NCI-H460 (cell line): ENCODE measurements at places on chromosomes 3 and 15. TPM values are rescaled to one million over a fixed set of nuclear protein-coding genes. Genes with fewer than 3 reads are reported as not detected.
A peak's percentile ranks its signal among the peaks of the same experiment; 100 is the strongest.

DNA sequence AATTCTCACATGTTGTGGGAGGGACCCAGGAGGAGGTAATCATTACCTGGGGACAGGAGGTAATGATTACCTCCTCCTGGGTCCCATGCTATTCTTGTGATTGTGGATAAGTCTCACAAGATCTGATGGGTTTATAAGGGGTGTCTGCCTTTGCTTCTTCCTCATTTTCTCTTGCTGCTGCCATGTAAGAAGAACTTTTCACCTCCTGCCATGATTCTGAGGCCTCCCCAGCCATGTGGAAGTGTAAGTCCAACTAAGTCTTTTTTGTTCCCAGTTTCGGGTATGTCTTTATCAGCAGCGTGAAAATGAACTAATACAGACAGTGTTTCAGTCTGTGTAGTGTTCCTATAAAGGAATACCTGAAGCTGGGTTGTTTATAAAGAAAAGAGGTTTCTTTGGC lies 13.1 kb upstream of the KCTD6 start:
- no peak for DNase-seq

CPEB1 gene
- 1.6 and 2.2 TPM in 2 replicates for total RNA-seq

CD200R1 gene
- 0.09 TPM in 1 of 2 replicates, not detected in the other for total RNA-seq

GRCh38 chr3:158709666-158710083 lies 22.6 kb downstream of the RARRES1 start:
- no peak for DNase-seq

HYAL1 gene
- total RNA-seq, result 5.9 and 6.2 TPM in 2 replicates

DNA sequence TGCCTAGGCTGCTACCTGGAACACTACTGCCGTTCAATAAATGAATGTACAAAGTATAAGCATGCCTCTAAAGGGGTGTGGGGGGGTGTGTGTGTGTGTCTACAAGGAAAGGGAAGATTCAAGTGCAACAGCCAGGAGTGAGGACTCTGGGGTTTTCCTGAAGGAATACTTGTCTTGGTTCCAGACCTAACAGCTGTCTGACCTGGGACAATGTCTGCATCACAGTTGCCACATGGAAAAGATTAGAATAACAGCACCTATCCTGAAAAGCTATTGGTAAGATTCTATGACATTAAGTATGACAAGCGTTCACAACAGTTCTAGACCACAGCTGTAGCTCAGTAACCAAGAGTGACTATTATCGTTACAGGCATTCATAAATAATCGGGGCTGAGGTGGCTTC lies 345.2 kb downstream of the FOXP1 start:
- DNase-seq, result no peak

GRCh38 chr15:65612949-65613744 lies 2.2 kb upstream of the INTS14 start:
- no peak for DNase-seq

- no peak for DNase-seq
These were observed 46.7 kb downstream of the ALCAM start for GRCh38 chr3:105413343-105413887.

- no peak for DNase-seq
These were observed 487.5 kb upstream of the WNT5A start for GRCh38 chr3:55974421-55975165.

WNT5A gene
- total RNA-seq, result 12.0 and 12.7 TPM in 2 replicates

GRCh38 chr3:65671004-65671403 lies 367.7 kb downstream of the MAGI1 start:
- DNase-seq, result no peak

LRIG1 gene
- 5.8 and 8.9 TPM in 2 replicates for total RNA-seq

- DNase-seq, result peak; percentile 9
These were observed 203.5 kb upstream of the LINGO1 start for GRCh38 chr15:77836121-77836692.

- DNase-seq, result no peak
These were observed 8.5 kb downstream of the CDCP1 start for GRCh38 chr3:45137656-45138181.

GOLGA8S gene
- not detected in 2 replicates for total RNA-seq

PCOLCE2 gene
- 19.2 and 20.8 TPM in 2 replicates for total RNA-seq

- no peak for DNase-seq
These were observed 127.7 kb downstream of the SPATA16 start for GRCh38 chr3:173013219-173013832.

- peak; percentile 40 for DNase-seq
These were observed 52.8 kb downstream of the RGMA start for GRCh38 chr15:93035953-93036810.

- DNase-seq, result no peak
These were observed 1.2 kb downstream of the TBL1XR1 start for GRCh38 chr3:177196008-177196455.

SMAD3 gene
- total RNA-seq, result 8.0 and 12.3 TPM in 2 replicates

DNA sequence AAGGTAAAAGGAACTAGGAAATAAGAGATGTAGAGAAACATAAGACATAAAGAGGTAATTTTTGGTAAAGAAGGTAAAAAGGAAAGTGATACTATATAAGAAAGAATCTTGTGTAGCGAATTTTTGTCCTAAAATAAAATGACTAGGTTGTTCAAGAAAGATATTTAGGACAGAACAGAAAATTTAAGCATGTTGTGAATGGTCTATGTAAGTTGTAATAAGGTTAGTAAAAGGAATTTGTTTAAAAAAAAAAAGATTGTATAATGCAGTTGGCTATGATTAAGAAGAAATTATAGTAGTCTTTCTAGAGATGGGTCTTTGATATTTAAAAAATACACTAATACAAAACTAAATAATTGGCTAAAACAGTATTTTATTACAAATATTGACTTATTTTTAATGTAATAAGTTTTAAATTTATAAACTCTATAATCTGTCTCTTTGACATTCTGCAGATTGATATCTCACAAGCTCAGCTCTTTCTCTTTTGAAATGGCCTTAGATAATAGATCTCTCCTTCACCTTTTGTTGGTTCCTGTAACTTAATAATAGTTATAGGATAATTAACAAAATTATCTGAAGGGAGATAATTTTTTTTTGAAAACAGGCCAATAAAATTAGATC lies 3.7 kb upstream of the SLC41A3 start:
- no peak for DNase-seq

- DNase-seq, result no peak
These were observed 156.3 kb downstream of the KBTBD8 start for GRCh38 chr3:67154429-67154828.

DNA sequence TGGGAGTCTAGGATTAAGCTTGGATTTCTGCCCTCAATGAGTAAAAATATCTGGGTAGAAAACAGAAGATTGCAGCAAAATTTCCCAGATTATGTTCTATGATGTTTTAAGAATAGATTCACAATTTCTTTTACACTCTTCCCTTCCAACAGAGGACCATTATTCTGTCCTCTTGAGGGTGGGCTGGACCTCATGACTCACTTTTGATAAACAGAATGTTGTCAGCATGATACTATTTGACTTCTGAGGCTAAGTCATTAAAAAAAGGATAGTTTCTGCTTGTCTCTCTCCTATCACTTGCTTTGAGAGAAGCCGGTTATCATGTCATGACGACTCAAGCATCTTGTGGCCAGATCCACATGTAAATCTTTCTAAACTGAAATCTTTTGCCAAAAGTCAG lies 396.2 kb upstream of the CDIN1 start:
- DNase-seq, result no peak

DNA sequence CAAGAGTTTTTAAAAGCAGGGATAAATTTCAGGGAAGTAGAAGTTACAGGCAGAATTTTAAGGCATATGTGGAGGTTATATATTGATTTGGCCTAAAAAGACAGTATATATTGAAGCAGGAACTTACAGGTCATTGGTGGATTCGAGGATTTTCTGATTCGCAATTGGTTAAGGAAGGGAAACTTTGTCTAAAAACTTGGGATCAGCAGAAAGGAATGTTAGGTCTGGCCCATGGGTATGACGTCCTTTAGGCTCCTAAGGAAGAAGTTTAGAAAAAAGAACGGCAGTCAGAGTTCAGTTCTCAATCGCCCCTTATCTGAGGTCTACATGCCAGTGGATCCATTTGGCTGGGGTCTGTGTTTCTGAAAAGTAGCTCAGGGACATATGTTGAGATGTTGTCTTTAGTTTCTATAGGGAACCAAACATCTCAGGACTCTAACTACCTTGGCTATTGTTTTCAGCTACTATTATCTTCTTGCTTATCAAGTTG lies 33.2 kb upstream of the ACP3 start:
- no peak for DNase-seq

DNA sequence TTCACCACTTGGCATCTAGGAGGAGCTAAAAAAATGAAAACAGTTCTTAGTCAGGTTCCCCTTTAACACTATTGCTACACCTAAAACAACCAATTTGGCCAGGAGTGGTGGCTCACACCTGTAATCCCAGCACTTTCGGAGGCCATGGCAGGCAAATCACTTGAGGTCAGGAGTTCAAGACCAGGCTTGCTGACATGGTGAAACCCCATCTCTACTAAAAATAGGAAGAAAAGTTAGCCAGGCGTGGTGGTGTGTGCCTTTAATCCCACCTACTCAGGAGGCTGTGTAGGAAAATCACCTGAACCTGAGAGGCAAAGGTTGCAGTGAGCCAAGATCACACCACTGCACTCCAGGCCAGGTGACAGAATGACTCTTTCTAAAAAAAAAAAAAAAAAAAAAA lies 124.1 kb downstream of the DGKG start:
- no peak for DNase-seq

SLC7A14 gene
- total RNA-seq, result not detected in 2 replicates

GRCh38 chr15:99963976-99964375 lies 230.7 kb upstream of the LYSMD4 start:
- no peak for DNase-seq

DNA sequence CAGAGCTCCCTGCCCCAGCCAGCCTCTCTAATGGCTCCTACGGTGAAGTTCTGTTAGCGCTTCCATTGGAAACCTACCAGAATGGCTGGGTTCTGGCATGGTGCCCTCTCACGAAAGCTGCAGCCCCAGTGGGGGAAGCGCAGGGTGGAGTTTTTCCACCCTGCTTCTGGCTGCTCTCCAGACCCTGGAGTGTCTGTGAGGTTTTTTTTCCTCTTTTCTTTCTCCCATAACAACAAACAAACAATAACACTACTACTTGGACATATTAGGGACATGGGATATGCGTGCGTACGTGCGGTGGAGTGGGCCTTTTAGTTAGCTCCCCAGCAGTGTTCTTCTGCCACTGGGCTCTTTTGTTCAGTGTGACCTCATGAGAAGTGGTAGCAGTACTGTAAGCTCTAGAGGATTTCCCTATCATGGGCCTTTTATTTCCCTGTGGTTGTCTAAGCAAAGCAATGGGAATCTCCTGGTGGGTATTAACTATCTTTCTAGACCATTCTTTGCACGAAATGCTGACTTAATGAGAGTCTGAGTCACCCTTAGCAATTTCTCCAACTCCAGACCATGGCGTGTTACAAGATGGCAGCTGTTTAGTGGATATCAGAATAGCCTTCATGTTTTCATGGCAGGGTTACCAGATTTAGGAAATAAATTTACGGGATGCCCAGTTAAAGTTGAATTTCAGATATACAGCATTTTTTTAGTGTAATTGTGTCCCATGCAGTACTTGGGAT lies 161.9 kb downstream of the FNDC3B start:
- DNase-seq, result no peak

DNA sequence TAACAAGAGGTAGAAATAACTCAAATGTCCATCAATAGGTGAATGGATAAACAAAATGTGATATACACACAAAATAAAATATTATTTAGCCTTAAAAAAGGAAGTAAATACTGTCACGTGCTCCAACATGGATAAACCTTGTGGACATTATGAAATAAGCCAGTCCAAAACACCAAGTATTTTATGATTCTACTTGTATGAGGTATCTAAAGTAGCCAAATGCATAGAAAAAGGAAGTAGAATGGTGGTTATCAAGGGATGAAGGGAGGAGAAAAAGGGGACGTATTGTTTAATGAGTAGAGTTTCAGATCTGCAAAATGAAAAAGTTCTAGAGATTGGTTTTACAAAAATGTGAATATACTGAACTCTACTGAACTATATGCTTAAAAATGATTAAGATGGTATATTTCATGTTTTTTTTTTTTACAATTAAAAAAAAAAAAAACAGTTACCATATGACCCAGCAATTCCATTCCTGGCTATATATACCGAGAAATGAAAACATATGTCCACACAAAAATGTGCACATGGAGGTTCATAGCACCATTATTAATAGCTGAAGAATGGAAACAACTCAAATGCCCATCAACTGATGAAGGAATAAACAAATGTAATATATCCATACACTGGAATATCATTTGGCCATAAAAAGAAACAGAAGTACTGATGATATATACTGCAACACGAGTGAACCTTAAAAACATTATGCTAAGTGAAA lies 29.1 kb upstream of the MAP6D1 start:
- no peak for DNase-seq

GRCh38 chr3:194723846-194724618 lies 38.3 kb downstream of the FAM43A start:
- DNase-seq, result no peak

DNA sequence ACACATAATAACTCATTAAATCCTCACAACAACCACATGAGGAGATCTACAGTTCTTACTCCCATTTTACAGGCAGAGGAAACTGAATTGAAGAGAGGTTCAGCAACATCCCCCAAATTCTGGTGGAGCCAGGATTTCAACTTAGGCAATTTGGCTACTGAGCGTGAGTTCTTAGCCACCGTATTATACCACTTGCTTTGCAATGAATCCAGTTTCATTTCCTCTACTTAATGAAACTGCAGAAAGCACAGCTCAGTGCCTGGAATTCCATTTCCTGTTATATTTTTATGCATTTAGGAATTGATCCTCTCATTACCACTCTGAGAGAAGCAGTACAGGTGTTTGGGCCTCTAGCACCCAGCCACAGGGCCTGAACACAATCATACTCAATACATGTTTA lies 4.3 kb downstream of the ZNF860 start:
- DNase-seq, result no peak

GLCE gene
- total RNA-seq, result 95.2 and 115 TPM in 2 replicates

MUSTN1 gene
- 0.67 and 1.9 TPM in 2 replicates for total RNA-seq
